ENCODE measurements at places on chromosomes 5 and 9. TPM values are rescaled to one million over a fixed set of nuclear protein-coding genes. Genes with fewer than 3 reads are reported as not detected.

The CARD19 gene
- 41.5 TPM for total RNA-seq

The LCN2 gene
- not detected for total RNA-seq

DNA sequence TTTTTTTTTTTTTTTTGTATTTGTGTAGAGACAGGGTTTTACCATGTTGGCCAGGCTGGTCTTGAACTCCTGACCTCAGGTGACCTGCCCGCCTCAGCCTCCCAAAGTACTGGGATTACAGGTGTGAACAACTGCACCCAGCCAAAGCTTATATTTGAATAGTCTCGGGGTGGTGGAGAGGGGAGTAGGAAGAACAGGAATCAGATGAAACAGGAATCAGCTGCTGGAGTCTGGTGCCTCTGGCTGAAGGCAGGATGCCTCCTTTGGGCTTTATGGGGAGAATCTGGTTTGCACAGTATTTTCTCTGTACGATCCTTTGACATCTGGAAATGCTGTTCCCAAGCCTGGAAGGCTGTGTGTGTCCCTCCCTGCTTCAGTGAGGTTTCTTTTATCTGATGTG, 10.9 kb downstream of the C5orf52 start:
- DNase-seq: no peak

DNA sequence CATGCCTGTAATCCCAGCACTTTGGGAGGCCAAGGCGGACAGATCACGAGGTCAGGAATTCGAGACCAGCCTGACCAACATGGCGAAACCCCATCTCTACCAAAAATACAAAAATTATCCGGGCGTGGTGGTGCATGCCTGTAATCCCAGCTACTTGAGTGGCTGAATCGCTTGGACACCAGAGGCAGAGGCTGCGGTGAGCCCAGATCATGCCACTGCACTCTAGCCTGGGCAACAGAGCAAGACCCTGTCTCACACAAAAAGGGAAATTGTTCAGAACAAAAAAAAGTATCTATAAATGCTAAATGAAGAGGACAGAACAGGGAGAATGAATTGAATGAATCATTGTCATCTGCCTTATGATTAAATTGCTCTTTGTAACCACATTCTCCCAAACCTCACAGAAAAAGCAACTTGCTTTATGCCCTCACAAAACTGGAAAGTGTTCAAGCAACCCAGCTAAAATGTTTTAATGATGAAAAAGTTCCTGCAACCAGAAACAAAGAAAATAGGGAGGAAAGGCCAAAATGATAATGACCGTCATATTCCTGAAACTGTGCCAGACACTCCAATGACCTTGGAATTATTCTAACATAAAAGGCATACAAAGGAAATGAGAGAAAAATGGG, 83.7 kb downstream of the SERINC5 start:
- DNase-seq: no peak

GRCh38 chr5:171050916-171051315, 189.1 kb downstream of the RANBP17 start:
- no peak for DNase-seq

GRCh38 chr5:56489272-56489671, 256.1 kb upstream of the ANKRD55 start:
- no peak for DNase-seq

DNA sequence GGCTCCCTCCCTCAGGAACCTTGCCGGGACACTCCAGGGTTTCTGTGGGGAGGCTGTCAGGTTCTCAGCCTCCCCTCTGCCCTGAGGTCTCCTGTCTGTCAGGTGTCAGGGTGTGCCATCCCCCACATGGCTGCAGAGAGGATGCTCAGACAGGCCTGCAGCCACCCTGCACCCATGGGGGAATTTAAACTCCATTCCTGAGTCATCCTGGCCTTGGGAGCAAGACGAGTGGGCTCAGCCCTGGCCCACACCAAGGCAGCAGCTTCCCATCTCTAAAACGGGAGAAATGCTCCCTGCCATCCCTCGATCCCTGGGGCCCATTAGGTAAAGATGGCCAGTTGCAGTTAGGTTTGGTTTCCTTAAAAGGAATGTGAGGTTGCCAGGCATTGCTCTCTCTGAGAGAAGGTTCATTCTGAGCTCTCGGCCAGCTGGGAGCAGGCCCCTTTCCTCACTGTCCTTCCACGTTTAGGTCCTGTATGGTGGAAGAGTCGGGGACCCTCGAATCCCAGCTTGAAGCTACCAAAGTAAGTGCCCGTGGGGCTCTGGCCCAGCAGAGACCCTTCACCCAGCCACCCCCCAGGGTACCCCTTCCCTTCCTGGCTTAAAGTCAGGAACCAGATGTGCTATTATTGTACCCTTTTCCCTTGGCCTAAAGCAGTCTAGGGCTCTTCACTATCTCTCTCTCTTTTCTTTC, 26.6 kb downstream of the DYNC2I2 start:
- no peak for DNase-seq

GRCh38 chr9:132531195-132531594, 51.2 kb upstream of the BARHL1 start:
- no peak for DNase-seq

GRCh38 chr9:93905473-93906133, 49.6 kb downstream of the BARX1 start:
- DNase-seq: no peak
